ENCODE measurements at places on chromosomes 7 and 10.

GRCh38 chr7:39588416-39588815 lies 22.2 kb downstream of the YAE1 start:
- no peak for DNase-seq

- DNase-seq = no peak
Measured at GRCh38 chr10:90884431-90884830, 12.7 kb downstream of the RPP30 start.

- DNase-seq = peak; percentile 10
Measured at GRCh38 chr10:31322647-31323046, 3.6 kb downstream of the ZEB1 start.

DNA sequence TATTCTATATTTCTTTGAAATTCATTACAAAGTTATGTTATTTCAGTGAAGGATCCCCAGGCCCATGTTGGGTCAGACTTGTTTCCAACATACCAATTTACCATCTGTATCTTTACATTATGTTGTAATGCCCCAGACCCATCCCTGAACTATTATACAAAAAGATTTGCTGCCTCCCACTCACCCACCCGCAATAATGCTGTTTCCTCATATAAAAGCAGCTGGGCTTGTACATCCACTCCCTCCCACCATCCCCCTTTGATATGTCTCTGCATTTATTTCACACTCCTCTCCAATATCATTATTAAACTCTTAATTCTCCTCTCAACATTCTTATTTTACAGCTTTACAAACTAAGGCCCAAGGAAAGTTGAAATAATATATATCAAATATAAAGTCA lies 153.7 kb downstream of the DOCK4 start:
- DNase-seq = no peak

DNA sequence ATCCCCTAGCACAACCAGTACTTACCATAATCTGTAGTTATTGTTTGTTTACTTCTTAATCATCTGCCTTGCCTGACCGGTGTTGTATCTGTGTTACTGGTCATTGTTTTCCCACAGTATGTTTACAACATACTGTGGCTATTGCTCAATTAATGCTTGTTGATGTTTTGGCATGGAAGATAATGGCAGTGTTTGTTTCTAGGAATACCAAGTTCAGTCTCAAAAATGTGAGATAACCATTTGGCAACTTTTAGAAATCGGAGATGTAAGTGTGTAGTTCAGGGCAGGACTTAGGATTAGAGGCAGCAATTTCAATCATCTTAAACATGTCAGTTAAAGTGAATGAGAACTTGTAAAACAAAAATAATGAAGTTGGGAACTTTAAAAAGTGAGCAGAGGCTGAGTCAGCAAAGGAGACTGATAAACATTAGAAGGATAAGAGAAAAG lies 8.2 kb downstream of the MINDY3 start:
- DNase-seq = no peak

DNA sequence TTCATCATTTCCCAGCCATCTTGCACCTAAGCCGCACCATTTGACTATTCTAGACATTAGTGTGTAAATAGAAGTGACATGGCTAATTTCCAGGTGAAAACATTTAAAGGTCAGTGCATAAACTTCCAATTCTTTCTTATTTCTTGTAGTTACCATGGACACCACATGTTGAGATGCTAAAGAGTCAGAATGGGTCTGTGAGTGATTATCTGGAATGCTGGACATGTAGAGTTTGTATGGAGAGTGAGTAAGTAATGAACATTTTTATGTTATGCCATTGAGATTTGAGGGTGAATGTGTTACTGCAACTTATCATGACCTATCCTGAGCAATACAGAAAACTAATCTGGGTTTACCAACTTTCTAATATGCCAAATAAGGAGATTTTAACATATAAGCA lies 60.4 kb downstream of the MEOX2 start:
- DNase-seq = no peak

- DNase-seq = no peak
Measured at GRCh38 chr7:4771737-4772136, 3.7 kb upstream of the AP5Z1 start.

- DNase-seq = peak; percentile 41
Measured at GRCh38 chr10:110566472-110567200, 859 bp upstream of the SMC3 start.

DNA sequence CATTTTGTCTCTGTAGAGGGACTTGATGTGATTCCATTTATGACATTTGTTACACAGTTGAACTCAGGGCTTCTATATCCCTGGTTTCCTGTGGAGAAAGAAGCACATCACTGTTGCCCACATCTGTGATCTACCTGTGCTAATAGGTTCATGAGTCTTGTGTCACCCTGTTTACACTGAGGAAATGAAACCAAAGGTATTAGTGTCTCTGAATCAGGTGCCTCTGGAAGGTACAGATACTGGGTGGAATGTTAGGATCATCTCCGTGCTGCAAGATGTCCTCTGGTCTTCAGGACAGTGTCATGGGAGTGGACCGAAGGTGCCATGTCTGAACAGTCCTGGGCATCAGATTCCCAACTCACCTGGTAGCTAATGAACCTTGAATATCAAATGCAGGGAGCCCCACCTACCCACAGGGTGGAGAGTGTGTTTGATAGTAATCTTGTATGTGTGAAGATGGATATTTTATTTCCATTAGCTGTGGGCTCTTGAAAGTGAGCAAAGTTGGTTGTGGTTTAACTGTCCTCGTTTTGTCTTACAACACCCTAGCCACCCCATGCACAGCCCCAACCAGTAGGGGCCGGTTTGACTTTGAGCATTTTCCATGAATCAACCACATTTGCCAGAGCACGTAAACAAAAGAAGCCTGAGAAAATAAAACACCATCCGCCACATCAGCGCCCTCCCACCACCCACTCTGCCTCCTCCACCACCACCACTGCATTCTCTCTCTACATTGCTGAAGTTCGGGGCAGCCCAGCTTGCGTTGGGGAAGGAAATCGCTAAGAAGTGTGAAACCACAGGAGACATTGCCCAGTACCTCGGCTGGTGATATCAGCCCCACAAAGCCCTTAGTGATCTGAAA lies 40.7 kb downstream of the TARP start:
- DNase-seq = peak; percentile 83

DNA sequence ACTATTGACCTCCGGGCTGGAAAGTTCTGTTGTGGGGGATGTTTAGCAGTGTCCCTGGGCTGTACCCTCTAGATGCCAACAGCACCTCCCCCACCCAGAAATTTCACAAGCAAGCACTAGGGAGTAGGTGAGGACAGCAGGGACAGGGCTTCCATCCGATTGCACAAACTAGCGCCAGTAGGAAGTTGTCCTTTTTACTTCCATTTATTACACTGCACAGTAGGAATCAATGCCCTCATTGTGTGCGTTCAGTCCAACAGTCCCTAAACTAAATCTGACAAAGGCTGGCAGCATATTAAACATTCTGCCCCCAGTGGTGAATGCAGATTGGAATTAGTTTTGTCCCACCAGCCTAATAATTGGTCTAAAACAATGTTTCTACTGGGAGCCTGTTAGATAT lies 6.4 kb upstream of the SOSTDC1 start:
- no peak for DNase-seq

- no peak for DNase-seq
Measured at GRCh38 chr7:92671505-92672169, 81.4 kb upstream of the FAM133B start.

DNA sequence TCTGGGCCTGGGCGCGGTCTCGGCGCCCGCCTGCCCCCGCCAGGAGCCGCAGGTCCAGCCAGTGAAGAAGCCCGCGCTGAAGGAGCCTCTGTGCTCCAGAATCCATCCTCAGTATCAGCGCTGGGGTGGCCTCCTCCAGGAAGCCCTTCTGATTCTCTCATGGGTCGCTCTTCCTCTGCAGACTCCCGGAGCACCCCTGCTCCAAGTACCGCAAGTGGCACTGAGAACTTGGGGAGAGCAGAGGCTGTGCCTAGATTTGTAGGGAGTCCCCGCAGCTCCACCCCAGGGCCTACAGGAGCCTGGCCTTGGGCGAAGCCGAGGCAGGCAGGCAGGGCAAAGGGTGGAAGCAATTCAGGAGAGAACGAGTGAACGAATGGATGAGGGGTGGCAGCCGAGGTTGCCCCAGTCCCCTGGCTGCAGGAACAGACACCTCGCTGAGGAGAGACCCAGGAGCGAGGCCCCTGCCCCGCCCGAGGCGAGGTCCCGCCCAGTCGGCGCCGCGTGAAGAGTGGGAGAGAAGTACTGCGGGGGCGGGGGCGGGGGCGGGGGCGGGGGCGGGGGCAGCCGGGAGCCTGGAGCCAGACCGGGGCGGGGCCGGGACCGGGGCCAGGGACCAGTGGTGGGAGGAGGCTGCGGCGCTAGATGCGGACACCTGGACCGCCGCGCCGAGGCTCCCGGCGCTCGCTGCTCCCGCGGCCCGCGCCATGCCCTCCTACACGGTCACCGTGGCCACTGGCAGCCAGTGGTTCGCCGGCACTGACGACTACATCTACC lies at the start of gene ALOX5:
Gene ALOX5, plus strand, starts transcription at position 641 of the 774 bp plus-strand sequence. Its CDS starts 64 bp downstream, at position 705.
- DNase-seq = peak; percentile 74

GRCh38 chr10:98424295-98425254 lies 9.6 kb upstream of the PYROXD2 start:
- no peak for DNase-seq

DNA sequence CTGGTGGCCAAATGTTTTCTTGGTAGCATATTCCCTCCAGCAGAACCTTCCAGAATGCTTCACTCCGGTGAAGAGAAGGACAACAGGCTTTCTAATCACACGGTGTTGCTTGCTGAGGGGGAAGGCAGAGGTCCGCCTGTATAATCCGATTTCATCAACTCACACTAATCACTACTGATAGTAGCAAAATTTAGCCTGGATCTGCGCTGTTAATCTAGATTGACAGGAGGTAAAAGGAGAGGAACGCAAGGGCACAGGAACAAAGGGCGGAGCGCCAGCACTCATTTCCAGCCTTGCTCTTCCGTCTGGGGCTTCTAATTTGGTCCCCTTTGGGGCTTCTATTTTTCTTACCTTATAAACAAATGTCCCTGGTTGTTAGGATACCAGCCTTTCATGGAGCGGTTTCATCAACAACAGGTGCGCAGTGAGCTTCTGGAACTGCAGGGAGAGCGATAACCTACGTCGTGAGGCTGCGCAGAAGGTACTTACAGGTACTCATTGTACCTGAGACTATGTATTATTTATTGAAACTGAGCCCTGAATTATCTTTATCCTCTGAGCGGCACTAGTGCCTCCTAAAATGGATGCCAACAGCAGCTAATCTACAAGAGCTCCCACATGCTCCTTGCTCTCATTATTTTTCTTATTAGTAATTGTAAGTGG lies 150.6 kb downstream of the CACNB2 start:
- no peak for DNase-seq

DNA sequence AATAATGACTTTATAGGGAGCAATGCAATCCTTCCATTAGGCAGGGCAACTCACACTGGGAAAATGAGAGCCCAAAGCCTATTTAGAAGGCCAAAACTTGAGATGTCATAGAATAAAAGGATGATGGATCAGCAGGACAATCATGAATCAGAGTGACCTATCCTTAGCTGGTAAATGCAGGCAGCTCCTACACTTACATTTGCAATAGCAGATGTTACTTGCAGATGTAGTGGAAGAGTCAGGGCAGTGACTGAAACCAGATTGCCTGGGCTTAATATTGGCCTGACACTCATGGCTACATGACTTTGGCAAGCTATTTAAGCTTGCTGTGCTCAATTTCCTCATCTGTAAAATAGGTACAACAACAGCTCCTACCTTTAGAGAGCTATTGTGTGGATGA lies 98.7 kb downstream of the PRTFDC1 start:
- DNase-seq = no peak

- DNase-seq = peak; percentile 16
Measured at GRCh38 chr7:111224354-111225231, 133.7 kb downstream of the LRRN3 start.

GRCh38 chr10:1762076-1762475 lies 24.8 kb upstream of the ADARB2 start:
- no peak for DNase-seq

- no peak for DNase-seq
Measured at GRCh38 chr10:30448092-30448491, 14.1 kb downstream of the MAP3K8 start.

- no peak for DNase-seq
Measured at GRCh38 chr7:4729266-4729665, 46.2 kb upstream of the AP5Z1 start.

GRCh38 chr10:52635651-52636050 lies 136.9 kb downstream of the MBL2 start:
- no peak for DNase-seq

- DNase-seq = peak; percentile 84
Measured at GRCh38 chr7:139718859-139719258, 58.9 kb downstream of the HIPK2 start.

DNA sequence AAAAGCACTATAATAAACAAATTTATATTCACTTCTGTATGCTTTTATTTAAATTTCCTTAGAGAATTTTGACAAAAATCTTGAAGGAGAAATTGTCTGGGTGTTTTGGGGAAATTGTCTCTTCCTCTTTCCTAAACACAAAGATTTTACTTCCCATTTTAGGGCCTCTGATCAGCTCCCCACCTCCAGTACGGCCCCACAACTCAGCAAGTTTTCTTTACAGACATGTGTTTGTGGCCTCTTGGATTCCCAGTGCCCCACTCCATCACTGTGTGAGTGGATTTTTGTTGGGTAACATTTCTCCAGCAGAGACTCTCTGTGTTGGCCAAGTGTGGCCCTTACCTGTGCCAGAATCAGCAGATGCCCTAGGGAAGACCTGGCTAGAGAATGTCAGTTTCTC lies 182.8 kb upstream of the CDC14C start:
- no peak for DNase-seq

DNA sequence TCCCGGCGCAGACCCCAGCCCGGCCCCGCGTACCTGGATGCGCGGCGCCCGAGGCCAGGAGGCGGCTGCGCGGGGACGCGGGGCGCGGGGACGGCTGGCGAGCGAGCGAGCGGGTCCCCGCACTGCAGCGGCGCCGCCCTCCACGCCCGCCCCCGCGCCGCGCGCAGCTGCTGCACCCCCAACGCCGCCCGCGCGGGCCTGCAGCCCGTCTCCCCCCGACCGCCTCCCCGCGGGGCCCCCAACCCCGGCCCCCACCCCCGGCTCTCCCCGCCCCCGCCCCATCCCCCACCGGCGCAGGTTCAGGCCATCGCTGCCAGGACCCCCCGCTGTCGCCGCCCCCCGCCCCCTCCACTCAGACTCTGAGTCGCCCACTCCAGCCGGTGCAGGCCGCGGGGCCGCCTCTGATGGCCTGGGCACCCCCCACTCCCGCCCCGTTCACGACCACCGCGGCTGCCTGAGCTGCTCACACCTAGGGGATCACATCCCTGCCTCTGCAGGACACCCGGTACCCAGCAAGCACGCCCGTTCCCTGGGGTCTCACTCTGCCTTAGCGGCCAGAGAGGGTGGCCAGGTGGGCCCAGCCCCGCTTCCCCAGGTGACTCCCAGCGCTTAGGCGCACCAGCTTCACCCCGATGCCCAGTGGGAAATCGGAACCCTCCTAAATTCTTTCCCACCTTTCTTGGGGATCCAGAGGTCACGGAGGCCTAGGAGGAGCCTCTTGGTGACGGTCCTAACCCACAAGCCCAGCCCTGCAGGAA lies 13.9 kb upstream of the DNAAF5 start:
- DNase-seq = peak; percentile 28

GRCh38 chr7:79284211-79284610 lies 169.3 kb downstream of the MAGI2 start:
- no peak for DNase-seq

- no peak for DNase-seq
Measured at GRCh38 chr7:112161253-112162141, 44.7 kb downstream of the DOCK4 start.

All from hematopoietic multipotent progenitor cell treated with erythropoietin and hydrocortisone succinate and interleukin-3 and kit ligand, for 6 days (in vitro differentiated cells).